NCI-H460 (cell line): ENCODE measurements at places on chromosomes 7 and 10.

- DNase-seq: peak; percentile 32
Observed at GRCh38 chr7:110090110-110090820, 1000.7 kb upstream of the LRRN3 start.

DNA sequence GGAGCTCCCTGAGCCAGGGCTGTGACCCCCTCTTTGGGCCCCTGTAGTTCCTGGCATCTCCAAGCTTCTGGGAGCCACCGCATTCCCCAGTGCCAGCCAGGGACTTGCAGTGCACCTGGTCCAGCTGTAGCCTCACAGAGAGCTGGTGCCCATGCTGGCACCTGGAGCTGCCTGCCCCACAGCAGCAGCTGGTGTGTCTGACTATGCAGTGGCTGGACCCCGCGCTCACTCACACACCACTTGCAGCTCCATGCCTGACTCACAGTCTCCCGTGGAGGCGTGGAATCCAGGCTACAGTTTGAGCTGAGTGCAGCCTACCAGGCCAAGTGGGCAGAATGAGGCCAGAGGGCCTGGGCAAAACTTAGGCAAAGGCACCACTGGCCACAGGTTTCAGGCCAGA, 102.2 kb upstream of the NAMPT start:
- no peak for DNase-seq

GRCh38 chr7:2036786-2037185, 196.0 kb downstream of the MAD1L1 start:
- DNase-seq: no peak

DNA sequence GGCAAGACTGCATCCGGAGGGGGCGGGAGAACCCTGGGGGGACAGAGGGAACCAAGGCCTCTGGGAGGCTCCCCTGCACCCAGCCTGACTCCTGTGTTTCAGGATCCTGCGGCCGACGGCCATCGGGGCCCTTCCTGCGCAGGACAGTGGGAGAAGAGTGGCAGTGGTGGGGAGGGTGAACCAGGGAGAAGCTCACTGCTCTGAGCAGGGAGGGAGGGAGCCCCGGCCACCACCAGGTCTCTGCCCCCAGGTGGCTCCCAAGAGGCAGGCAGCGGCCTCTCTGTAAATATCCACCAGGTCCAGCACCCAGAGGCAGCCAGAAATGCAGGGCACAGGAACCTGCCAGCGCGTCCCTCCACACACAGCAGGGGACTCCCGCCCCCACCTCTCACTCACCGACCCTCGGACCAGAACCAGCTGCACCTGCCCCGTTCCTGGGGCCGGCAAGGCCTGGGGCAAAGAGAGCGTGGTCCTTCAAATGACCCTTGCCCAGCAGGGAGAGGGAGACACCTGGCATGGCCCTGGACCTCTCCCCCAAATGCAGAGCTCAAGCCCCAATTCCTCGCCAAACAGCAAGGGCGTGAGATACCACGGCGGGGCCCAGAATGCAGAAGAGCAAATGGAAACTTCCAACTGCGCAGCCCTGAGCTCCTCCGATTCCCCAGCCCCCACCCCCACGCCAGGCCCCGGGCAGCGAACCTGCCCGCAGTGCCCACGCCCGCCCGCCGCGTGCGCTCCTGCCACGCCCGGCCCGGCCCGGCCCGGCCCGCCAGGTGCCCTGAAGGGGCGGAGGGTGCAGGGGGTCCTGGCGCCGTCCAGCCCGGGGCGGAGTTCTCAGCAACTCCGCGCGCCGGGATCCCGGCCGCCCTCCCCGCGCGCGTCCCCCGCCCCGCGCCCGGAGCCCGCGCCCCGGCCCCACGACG, 805 bp downstream of the RASGEF1A start:
- DNase-seq: peak; percentile 11

GRCh38 chr10:49596836-49597235, 13.3 kb upstream of the SLC18A3 start:
- DNase-seq: no peak

DNA sequence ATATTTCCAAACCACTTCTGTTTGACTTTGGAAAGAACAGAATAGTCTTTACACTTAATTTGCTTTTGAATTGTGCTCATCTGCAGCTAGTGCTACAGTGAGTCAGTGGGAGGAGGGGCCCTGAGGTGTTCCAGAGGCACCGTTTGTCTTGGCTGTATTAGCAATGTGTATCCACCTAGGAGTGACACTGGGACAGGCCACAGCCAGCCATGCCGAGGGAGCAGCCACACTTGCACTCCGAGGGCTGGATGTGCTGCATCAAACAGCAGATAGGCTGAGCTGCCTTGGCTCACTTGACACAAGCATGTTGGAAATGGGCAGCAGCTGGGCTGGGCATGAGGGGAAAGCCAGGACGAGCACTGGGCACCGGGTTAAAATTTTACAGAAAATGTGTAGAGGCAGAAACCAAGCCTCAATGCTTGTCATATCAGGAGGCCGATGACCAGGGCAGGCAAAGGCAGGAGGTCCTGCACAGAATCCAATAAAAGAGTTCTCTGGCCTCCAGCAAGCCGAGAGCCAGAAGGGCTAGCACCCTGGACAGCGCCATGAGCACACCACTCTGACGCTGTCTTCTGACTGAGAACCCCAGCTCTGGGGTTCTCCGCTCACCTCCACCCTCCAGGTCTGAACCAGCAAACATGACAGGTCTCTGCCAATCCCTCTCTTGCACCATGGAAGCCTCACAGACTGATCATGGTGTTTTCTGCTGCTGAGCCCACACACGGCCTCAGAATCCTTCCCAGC, 163.3 kb downstream of the GRID1 start:
- DNase-seq: peak; percentile 25

GRCh38 chr10:16478801-16479200, 42.0 kb downstream of the PTER start:
- no peak for DNase-seq

DNA sequence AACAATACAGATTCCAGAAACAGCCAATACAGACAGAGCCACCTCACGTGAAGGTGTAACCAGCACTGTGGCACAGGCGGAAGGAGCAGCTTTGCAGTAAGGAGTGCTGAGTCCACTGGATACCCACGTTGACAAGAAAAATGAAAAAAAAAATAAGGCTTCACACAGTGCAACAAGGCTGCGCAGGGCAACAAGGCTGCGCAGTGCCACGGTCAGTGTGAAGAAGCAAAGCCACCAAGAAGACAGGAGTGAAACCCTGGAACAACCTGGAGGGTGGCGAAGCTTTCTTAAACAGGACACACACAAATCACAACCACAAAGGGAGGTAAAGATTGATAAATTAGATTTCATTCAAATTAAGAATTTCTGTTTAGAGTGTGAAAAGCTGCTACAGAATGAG, 204.0 kb downstream of the MAD1L1 start:
- no peak for DNase-seq

DNA sequence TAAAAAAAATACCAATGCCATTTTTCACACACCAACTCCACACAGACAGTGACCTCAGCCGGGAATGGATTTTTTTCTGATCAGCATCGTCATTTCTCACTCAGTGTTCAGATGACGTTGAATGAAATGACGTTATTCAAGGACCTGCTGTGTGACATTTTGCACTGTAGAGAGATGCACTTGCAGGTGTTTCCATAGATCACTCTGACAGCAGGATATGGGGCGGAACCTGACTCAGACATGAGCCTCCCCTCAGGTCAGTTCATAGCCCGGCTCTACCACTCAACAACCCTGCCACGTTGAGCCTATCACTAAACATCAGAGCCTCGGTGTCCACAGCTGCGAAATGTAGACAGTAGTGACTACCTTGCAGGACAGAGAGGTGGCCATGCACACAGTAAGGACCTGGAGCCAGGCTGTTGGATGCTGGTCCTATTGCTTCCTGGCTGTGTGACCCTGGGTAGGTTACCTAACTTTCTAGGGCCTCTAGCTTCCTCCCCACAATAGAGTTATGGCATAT, 41.4 kb upstream of the ANTXRL start:
- no peak for DNase-seq

GRCh38 chr7:156224833-156225225, 412.6 kb upstream of the SHH start:
- no peak for DNase-seq

DNA sequence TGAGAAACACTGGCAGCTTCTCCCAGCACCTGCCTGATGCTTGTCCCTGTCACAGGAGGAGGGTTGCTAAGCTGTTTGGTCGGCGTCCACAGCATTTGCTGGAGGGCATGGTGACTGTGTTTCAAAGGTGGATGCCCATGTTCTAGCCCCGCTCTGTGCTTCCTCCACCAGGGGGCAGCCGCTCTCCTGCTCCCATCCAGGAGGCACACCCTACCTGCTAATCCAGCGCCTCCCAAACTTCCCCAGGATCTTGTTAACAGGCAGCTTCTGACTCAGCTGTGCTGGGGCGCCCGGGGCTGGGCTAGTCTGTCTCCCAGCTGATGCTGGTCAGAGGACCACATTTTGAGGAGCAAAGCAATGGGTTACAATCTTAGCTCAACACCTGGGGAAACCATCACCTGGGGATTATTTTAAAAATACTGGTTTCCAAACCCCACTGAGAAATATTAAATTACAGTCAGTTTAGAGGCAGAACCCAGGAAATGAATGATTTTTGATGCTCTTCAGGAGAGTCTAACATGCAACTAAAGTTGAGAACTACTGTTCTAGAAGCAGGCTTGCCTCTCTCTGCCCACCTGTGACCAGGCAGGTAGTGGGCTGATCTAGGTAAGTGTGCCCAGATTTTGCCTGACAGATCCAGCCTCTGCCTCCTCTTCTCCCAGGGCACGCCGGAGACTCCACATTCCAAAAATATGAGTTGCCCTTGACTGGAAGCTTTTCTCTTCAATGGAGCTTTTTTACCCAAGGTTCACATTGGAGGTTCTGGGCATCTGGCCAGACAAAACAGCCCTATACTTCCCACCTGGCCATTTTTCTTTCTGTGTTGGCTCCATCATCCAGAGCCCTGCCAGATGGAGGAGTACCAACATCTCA, 92.7 kb upstream of the GPR26 start:
- DNase-seq: peak; percentile 45

DNA sequence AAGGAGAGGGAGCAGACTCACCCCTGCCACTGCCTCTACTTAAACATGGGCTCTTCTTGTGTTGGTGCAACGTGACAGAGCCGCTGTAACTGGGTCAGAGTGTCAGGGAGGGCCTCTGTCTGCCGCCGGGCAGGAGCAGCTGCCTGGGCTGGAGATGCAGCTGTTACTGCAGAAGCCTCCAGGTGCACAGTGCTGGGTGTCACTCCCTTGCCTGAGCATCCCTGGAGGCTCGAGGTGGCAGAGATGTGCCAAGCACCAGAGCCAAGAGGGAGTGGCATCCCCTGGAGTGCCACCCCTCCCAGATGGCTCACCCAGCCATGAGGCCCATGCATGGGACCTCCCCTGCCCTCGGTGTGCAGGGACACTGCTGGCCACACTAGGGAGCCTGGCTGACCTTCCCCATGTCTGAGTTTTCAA, 145.7 kb downstream of the PRPF18 start:
- no peak for DNase-seq

- DNase-seq: no peak
Observed at GRCh38 chr10:92790440-92790839, 57.9 kb upstream of the EXOC6 start.

DNA sequence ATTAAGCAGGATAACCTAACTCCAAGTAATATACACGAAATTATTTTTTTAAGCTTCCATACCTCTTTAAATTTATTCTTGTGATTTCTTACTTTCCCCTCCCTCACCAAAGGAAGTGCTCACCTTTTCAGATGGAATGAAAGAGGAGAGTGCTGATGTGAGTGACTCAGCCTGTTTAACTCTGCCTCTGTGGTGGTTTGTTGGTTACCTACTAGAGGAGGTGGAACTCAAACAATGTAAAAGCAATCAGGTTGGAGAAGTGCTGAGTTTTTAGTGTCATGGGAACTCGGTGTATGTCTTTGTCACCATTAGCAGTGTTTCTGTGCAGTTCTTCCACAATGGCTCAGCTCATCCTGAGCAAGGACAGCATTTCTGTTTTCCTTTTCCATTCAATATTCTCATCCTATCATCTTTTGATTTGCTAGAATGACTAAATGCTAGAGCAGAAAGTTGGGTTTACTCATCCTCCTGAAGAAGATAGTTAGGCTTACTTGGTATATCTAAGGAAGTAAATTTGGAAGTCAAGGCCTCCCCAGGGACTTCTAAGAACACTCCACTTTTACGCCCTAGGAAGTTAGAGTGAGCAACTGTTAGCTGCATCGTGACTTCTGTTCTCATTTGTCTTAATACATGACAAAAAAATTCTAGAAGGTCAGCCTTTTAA, 6.0 kb downstream of the ADD3 start:
- DNase-seq: no peak

DNA sequence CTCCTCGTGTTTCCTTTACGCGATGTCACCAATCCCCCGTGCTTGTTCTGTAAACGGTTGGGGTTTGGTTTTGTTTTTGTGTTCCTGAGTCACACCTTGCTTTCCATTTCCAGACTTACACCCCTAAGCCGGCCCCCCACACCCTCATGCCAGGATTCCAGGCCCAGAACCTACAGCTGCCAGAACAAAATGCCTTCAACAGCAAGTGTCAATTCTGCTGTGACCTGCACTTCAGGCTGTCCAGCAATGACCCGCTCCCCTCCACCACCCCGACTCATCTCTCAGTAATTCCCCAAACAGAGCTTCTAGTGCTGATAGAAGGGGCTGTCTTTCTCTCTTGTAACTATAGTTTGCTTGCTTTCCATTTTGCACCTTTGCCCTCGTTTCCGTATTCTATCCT, 722.1 kb upstream of the CELF2 start:
- DNase-seq: no peak

GRCh38 chr7:90025771-90026170, 128.5 kb upstream of the STEAP1 start:
- DNase-seq: no peak
